ENCODE measurements at places on chromosomes 7 and 10.

GRCh38 chr10:103910442-103911012 is 7.5 kb downstream of the STN1 start:
- DNase-seq: no peak

GRCh38 chr7:85054306-85054705 is 132.6 kb downstream of the SEMA3D start:
- no peak for DNase-seq

DNA sequence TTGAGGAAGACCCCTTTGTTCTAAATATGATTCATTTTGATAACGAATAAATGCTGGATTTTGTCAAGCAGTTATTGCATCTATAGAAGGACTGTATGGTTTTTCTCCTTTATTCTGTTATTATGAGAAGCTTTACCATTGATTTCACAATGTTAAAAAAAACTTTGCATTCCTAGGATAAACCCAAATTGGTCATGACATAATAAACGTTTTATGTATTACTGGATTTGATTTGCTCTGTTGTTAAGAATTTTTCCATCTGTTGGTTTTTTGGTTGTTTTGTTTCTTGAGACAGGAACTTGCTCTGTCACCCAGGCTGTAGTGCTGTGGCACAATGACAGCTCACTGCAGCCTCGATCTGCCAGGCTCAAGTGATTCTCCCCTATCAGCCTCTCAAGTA is 2.2 kb upstream of the DNA2 start:
- no peak for DNase-seq

GRCh38 chr10:29386342-29386999 is 97.6 kb downstream of the LYZL1 start:
- no peak for DNase-seq

DNA sequence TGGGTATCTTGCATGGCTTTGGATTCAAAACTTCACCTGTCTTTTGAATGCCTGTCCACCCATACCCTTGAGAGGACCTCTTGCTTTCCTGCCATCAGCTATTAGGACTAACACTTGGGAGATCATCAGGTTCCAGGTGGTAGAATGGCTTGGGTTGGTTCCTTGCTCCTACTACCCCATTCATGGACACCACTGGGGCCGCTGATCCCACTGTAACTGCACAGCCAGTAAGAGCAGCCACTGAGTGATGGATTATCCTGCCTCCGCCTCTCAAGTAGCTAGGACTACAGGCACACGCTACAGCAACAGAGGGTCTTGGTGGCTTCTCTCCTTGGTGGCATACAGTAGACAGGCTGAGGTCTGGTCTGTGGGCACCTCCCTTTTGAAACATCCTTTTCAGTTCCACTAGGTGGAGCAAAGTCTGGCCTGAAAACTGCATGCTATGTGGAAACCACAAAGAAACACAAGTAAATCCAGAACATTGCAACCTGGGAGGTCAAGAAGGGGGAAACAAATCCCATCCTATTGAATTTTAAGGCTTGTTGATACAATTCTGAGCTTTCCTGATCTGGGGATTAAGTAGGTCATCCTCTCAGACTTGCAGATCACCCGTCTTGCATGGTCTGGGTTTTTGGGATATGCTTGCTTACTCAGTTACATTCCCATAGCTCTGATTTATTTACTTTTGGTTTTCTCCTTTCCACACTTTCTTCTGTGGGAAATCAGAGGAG is 9.4 kb downstream of the WBP1L start:
- DNase-seq: no peak

GRCh38 chr10:43299579-43299978 is 32.7 kb upstream of the RASGEF1A start:
- no peak for DNase-seq

- DNase-seq: no peak
These were observed 74.0 kb upstream of the CARD11 start for GRCh38 chr7:3117488-3118231.

- DNase-seq: no peak
These were observed 113.6 kb downstream of the PRLHR start for GRCh38 chr10:118481871-118482270.

GRCh38 chr7:122161628-122162027 is 17.6 kb upstream of the AASS start:
- DNase-seq: no peak

DNA sequence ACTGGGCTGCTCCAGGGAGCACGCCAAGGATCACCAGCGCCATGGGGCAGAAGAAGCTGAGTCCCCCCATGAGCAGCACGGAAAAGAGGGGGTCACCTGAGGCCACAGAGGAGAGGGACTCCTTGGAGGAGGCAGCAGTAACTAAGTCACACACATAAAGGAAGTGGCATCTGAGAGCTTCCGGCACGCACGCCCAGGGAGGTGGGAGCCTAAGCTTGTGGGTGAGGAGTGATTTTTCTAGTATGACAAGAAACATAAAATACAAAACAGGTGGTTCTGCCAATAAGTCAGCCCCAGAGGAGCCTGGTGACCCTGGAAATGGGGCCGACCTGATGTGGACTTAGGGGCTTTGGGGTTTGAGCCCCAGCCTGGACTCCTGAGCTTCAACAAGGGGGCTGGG is 60.8 kb downstream of the CARD11 start:
- DNase-seq: peak; percentile 48

- no peak for DNase-seq
These were observed 33.6 kb upstream of the VSIR start for GRCh38 chr10:71806704-71807556.

DNA sequence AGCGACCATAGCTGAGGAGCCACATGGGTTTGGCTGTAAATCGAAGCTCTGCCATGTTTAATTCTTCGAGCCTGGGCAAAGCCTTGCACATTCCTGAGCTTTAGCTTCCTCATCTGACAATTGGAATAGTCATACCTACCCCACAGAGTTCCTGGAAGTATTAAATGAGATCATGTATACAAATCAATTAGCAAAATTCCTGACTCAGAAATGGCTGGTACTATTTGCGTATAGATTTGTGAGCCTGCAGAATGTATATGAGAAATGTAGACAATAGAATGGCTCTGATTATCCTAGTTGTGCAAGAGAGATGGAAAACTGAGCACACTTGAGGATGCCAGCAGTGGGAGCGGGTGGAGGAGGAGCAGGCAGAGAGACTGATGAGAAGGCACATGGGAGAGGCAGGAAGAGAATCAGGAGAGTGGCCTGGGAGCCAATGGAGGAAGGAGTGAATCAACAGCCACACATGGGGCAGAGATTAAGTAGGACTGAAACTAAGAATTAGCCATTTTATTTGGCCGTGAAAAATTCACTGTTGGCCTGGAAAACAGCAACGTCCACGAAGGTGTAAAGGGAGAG is 128.0 kb upstream of the C1GALT1 start:
- DNase-seq: no peak

DNA sequence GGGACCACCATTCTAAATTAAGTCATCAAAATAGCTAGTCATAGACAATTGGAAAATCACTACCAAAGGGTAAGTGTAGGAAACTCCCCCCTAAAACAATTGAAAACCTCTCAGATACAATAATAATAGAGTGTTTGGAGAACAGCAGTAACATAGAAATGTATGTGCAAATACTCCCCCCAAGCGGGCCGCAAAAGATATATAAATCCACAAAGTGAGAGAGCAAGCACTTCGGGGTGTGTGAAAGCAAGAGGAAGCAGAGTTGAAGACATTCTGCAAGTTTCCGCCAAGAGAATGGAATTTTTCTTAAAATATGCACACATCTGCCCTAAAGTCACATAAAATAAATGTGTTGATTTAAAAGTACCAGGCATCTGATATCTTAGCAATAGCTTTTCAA is 33.3 kb downstream of the CHCHD3 start:
- no peak for DNase-seq

DNA sequence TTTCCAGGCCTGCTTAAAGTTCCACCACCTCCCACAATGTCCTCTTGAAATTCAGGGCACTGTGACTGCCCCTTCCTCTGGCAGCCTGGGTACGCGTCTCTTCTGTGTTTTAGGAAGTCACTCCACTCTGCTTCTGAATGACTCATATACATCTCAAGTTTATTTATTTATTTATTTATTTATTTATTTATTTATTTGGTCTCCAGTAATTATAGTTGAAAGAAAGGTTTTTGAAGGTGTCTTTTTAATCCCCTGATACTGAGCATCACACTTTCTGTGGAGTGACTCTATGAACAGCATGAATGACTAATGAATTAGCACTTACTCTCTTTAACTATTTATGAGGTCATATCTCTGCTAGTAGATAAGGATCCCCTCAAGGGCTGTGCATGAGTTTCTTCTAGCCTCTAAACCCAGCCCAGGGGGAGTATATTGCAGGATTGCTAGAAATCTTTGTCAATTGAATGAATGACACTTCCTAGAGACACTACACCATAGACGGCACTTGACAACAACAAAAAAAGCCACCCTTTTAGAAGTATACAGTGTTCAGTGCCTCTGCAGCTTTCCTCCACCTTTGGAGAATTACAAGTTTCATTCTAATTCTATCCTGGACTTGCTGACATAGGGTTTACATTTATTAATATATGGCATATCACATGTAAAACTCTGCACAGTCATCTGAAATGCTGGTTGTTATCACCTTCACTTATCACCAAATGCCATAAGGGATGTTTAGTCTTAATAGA is 2.1 kb downstream of the MACC1 start:
- no peak for DNase-seq

- no peak for DNase-seq
These were observed 11.7 kb downstream of the CPA5 start for GRCh38 chr7:130356121-130356875.

DNA sequence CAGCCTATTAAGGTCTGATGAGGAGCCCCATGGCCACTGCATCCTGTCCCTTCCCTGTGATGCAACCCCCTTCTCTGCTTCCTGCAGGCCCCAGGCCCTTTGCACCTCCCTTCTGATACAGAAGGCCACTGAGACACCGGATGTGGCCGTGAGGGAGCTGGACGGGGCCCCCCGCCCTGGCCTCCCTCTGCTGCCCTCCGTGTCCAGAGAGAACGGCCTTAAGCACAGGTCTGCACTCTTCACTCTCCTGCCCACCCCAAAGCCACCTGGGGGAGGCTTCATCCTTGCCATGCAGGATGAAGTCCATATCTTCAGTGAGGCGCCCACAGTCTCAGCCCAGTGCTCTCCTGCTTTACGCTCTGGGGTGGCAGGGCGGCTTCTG is 86.9 kb upstream of the GNA12 start:
- no peak for DNase-seq

DNA sequence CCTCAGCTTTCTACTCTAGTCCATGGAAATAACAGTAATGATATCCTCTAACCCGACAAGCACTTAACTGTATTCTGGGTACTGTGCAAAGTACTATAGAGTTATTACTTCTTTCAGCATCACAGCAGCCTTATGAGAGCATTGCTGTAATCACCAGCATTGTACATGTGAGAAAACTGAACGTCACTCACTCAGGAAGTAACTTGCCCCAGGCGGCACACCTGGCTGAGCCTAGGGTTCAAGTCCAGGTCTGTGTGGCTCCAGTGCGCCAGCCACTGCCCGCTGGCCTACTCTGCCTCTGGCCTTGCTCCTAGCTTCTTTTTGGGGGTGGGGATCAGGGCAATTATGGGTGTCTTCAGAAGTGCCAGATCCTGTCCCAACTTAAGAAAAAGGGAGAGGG is 50.5 kb downstream of the ZMIZ1 start:
- no peak for DNase-seq

GRCh38 chr7:27248911-27249723 is 6.5 kb downstream of the EVX1 start:
- DNase-seq: no peak

DNA sequence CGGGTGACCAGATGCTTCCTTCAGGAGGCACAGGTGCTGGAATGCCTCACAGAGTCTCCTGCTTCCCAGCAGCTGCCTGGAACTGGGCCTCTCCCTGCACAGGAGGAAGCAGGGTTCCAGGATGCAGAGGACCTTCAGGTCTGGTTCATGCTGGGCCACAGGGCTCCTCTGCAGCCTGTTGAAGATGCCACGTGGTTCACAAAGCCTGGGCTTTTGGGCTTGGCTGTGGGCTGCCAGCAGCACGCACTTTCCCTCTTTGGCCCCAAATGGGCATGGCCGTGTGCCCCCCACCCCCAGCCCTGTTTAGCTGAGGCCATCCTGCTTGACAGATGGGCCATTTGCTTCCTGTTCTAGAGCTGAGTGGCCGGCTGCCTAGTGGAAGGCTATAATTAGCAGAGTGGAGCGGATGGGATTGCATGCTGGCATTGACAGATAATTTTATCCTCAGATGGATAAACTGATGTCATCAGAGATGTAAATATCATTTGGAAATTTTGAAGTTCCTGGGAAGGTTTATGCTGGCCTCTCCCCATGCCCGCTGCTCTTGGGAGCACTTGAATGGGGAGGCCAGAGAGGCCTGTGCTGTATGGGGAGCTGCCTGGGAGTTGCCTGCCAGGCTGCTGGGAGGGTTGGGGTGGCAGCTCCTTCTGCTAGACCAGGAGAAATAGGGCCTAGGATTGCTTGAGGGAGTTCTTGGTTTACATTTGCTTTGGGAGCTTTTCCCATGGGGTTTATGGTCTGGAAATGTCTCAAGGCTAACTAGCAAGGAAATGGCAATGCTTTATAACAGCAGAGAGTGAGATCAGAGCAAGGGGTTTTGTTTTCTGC is 28.2 kb downstream of the TSPAN15 start:
- DNase-seq: no peak

DNA sequence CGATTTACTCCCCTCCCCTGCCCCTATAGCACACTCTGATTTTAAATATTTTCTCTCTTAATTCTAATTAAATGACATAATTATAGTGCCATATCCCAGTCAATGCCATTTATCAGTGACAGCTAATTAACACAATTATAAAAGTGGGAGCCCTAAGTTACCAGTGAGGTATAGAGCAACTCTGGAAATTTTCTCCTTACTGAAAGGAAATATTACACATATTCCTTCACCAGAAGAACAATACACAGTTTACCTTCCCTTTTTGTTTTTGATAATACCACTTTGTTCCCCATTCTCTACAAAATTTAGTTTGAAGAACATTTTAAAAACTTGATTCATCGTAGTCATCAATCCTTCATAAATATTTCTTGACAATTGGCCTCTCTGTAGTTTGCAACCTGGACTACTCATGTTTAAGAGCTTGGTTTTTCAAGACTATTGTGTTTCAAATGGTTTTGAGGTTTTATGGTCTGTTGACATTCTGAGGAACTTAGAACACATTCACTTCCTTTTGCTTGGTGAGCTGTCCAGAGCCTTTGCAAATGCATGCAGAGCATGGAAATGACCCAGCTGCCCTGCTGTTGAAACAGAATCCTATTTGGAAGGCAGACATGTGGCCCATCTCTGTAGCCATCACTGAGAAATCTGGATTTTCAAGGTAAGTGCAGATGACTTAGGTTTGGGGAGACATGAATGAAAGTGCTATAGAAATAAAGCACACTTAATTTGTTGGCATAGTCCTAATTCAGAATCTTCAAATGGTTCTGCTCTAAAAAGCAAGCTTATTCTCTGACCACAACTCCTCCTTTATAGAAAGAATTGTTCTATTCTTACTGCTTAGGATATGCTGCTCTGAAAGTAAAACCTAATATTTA is at the start of gene GPR141:
GPR141 (plus strand) TSS at position 521 of the 875 bp plus-strand sequence. CDS start 56,628 bp downstream, outside the sequence.
- DNase-seq: no peak

- no peak for DNase-seq
These were observed 5.5 kb upstream of the UNC5B start for GRCh38 chr10:71206911-71207310.

GRCh38 chr7:117012696-117013095 is 59.4 kb downstream of the ST7 start:
- DNase-seq: no peak

Measured in stimulated activated CD8-positive, alpha-beta memory T cell treated with anti-CD3 and anti-CD28 coated beads, Interleukin-15, amount 100 ng/mL, for 4 hours (primary cell).